Activated T-cell treated with anti-CD3 and anti-CD28 coated beads, Interleukin-2, amount 50 U/mL, for 72 hours (primary cell): ENCODE measurements at places on chromosomes 4 and X. TPM values are rescaled to one million over a fixed set of nuclear protein-coding genes. Genes with fewer than 3 reads are reported as not detected.

DNA sequence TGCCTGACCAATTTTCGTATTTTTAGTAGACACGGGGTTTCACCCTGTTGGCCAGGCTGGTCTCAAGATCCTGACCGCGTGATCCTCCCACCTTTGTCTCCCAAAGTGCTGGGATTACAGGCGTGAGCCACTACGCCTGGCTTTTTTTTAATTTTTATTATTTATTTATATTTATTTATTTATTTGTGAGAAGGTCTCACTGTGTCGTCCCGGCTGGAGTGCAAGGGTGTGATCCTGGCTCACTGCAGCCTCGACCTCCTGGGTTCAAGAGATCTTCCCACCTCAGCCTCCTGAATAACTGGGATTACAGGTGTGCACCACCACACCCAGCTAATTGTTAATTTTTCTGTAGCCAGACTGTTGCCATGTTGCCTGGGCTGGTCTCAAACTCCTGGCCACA, 141.1 kb downstream of the CRLF2 start:
- no peaks in the 10 kb centered on the region for H3K27me3 ChIP-seq
- H3K27ac ChIP-seq, result no peak overlapping the region
- no peaks in the 10 kb centered on the region for H3K4me1 ChIP-seq
- DNase-seq, result no peak
- H3K4me3 ChIP-seq, result no peak overlapping the region
- peaks cover 2% of the 10 kb centered on the region for H3K36me3 ChIP-seq

DNA sequence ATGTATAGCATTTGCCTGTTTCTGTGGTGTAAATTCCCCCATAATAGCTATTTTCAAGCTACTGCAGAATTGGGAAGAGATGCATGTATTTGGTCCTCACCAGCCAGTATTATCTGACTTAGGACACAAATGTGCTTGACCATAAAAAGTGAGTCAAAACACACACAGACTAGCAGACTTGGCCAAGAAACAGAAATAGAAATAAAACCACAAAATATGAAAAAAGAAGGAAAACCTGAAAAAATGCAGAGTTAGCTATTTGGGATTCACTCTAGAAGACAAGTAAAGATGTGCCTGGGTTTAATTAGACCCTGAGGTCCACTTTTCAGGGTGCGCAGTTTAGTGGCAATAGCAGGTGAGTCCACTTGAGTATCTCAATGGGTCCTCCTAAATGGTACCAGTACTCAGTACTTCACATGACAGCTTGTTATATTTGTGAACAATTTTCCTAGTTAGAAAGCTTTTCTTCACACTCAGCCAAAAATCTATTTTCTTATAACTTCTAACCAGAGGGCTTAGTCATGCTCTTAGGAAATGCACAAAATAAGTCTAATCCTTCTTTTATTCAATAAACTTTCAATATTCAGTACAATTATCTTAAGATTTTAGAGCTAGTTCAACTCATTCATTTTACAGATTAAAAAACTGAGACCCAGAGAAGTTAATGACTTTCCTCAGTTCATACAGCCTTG, 108.7 kb upstream of the JADE1 start:
- no peaks in the 10 kb centered on the region for H3K4me1 ChIP-seq
- no peaks in the 10 kb centered on the region for H3K36me3 ChIP-seq
- H3K27ac ChIP-seq, result no peak overlapping the region
- no peaks in the 10 kb centered on the region for H3K27me3 ChIP-seq
- DNase-seq, result no peak
- no peak overlapping the region for H3K4me3 ChIP-seq

DNA sequence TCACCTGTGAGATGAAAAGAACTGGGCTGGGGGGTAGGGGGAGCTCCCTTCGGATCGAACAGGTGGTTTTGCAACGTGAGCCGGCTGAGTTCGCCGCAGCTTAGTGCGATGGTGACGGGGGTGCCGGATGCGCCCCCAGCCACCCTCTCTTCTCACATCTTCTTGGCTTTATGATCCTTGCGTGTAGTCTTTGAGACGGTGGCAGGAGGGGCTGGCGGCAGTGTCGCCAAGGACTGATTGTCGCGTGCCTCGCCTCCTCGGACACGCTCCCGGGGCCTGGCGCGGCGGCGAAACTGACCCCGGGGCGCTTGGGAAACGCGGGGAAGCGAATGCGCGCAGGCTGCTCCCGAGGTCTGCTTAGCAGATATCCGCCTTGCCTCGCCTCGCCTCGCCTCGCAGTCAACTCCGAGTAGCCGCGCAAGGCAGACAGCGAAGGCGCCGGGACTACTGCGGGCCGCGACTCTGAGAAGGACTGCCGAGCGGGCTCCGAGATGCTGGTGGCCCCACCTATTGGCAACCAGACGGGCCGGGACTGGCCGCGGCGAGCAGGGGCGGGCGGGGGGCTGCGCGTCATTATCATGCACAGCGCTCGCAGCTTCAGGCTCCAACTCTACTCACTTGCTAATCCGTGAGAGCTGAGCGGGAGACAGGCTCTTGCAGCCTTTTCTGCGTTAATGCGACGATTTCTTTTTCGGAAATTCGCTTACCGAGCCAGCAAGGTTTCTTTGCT, 1.5 kb downstream of the GRID2 start:
- H3K4me1 ChIP-seq, result peaks cover 8% of the 10 kb centered on the region
- H3K36me3 ChIP-seq, result no peaks in the 10 kb centered on the region
- H3K4me3 ChIP-seq, result peak overlapping the region; percentile 15

DNA sequence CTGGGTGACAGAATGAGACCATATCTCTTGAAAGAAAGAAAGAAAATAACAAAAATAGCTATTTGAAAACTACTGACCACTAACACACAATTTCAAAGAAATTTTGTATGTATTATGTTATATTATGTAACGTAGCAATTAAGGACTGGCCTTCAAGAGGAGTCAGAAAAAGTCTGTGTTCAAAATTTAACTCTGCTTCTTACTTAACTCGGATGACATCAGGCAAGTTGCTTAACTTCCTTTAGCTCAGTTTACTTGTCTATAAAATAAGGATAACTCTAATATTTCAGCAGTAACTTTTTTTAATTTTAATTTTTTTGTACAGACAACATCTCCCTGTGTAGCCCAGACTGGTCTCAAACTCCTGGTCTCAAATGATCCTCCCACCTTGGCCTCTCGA, 14.6 kb upstream of the PRSS12 start:
- H3K4me1 ChIP-seq, result no peaks in the 10 kb centered on the region
- H3K36me3 ChIP-seq, result no peaks in the 10 kb centered on the region
- H3K27me3 ChIP-seq, result peaks cover 19% of the 10 kb centered on the region
- DNase-seq, result no peak

GRCh38 chr4:55125087-55125721, at the start of gene KDR:
Gene KDR, minus strand, starts transcription at chr4:55125595. Its CDS starts 302 bp downstream, at chr4:55125293.
- peaks cover 65% of the 10 kb centered on the region for H3K27me3 ChIP-seq
- peak within 1 kb of the TSS; percentile 59 for H3K4me3 ChIP-seq
- H3K36me3 ChIP-seq, result no peaks in the 10 kb centered on the region
- no peak within 1 kb of the TSS for H3K27ac ChIP-seq

DNA sequence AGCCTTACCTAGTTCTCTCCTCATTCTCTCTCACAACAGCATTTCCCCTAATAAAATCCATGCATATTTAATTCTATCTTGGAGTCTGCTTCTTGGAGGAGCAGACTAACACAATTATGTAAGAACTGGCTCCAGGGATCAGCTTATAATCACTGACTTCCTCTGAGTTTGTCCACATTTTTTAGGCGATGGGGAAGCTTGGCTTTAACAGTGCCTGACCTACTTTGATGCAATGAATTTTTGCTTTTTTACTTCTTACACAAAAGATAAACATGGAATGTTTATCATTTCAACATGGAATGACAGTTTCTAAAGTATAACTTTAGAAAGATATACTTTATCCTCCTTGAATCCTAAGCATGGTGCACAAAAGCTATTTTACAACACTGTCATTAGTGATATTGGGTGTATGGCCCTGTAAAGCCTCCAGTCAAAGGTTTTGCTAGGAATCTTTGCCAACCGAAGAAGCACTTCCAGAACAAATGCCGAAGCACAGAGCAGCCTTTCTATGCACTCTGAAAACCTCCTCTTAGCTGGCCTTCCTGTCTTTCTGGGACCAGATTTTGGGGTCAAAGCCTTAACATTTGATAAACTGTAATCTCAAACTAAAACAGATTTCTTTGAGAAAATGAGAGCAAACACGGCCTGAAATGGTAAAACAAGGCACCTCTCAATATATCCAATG, 736 bp downstream of the BDH2 start:
- no peak for DNase-seq
- peak overlapping the region; percentile 100 for H3K27ac ChIP-seq
- H3K27me3 ChIP-seq, result no peaks in the 10 kb centered on the region
- H3K36me3 ChIP-seq, result no peaks in the 10 kb centered on the region
- peak overlapping the region; percentile 100 for H3K4me3 ChIP-seq

The PGM2 gene
- 41.5 TPM for total RNA-seq

The GSX2 gene
- not detected for total RNA-seq

The F9 gene
- total RNA-seq, result not detected

- H3K4me1 ChIP-seq, result no peaks in the 10 kb centered on the region
- no peak overlapping the region for H3K27ac ChIP-seq
- no peaks in the 10 kb centered on the region for H3K36me3 ChIP-seq
- H3K4me3 ChIP-seq, result no peak overlapping the region
These were observed 41.1 kb upstream of the IBSP start for GRCh38 chr4:87758270-87758669.

DNA sequence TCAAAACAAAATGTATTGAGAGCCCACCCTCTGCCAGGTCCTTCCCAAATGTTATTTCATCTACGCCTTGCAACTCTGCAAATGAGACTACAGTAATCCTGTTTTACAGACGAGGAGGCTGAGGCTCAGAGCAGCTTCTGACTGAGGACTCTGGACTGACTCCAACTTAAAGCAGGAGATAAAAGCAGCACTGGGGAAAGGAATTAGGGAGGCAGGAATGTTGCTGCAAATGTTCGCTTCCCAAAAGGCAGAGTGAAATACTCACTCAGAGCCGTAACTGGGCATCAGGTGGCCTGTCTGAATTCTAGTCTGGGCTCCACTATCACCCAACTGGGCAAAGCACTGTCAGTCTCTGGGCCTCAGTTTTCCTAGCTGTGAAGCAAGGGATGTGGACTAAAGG, 94.7 kb upstream of the SRD5A3 start:
- no peak overlapping the region for H3K4me3 ChIP-seq
- no peak overlapping the region for H3K27ac ChIP-seq
- H3K4me1 ChIP-seq, result no peaks in the 10 kb centered on the region
- no peak for DNase-seq
- H3K36me3 ChIP-seq, result no peaks in the 10 kb centered on the region

The PUDP gene
- 13.2 TPM for total RNA-seq

The NCAPG gene
- 79.1 TPM for total RNA-seq

The HADH gene
- total RNA-seq, result 35.7 TPM
